NCI-H526 treated with DMSO at 0.1 percent for 48 hours (cell line): ENCODE measurements at places on chromosomes 13 and 19.

- DNase-seq = no peak
These were observed 80.0 kb downstream of the WDFY2 start for GRCh38 chr13:51663973-51664957.

DNA sequence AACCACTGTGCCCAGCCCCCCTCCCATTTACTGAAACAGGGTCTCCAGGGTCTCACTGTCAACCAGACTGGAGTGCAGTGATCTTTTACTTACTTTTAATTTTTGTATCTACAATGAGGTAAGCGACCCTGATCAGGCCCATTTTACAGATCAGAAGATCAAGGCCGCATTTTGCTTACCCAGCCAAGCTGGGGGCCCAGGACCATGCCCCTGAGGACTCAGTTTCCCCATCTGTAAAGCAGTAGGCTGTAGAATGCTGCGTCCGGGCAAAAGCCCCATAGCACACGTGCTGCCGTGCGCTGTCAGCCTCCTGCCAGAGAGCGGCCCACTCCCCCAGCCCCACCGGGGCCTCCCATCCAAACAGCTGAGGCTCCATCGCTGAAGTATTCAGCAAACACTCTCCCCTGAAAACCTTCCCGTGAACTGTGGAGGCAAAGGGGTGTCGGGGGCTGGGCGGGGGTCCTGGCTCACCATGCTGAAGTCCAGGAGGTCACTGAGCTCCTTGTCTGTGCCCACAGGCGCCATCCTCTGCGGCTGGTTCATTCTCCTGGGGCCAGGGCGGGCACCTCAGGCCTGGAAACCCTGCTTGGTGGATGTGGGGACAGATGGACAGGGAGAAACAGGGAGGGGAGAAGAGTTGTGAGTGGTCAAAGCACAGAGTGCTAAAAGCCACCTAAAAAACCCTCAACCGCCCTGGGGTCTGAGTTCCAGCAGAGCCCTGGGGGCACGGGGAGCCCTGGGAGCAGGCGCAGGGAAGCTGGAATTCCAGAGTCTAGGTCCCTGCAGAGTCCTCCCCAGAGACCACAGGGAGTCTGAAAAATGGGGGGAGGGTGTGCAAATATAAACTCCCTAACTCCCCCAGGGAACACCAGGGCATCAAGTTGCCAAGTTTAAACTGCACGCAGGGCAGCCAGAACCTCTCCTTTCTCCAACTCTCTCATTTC, 2.4 kb downstream of the TCF3 start:
- DNase-seq = no peak

- no peak for DNase-seq
These were observed 583 bp downstream of the TECR start for GRCh38 chr19:14530005-14530348.

GRCh38 chr13:49053215-49053614, 77.5 kb downstream of the FNDC3A start:
- no peak for DNase-seq

GRCh38 chr19:15555759-15556633, 47.7 kb downstream of the CYP4F22 start:
- peak; percentile 82 for DNase-seq

GRCh38 chr19:16890461-16891184, 1.8 kb downstream of the F2RL3 start:
- DNase-seq = no peak

- DNase-seq = no peak
These were observed 53.0 kb upstream of the TPM4 start for GRCh38 chr19:16023146-16023915.

- no peak for DNase-seq
These were observed 65.5 kb downstream of the RASL11A start for GRCh38 chr13:27336014-27336673.

DNA sequence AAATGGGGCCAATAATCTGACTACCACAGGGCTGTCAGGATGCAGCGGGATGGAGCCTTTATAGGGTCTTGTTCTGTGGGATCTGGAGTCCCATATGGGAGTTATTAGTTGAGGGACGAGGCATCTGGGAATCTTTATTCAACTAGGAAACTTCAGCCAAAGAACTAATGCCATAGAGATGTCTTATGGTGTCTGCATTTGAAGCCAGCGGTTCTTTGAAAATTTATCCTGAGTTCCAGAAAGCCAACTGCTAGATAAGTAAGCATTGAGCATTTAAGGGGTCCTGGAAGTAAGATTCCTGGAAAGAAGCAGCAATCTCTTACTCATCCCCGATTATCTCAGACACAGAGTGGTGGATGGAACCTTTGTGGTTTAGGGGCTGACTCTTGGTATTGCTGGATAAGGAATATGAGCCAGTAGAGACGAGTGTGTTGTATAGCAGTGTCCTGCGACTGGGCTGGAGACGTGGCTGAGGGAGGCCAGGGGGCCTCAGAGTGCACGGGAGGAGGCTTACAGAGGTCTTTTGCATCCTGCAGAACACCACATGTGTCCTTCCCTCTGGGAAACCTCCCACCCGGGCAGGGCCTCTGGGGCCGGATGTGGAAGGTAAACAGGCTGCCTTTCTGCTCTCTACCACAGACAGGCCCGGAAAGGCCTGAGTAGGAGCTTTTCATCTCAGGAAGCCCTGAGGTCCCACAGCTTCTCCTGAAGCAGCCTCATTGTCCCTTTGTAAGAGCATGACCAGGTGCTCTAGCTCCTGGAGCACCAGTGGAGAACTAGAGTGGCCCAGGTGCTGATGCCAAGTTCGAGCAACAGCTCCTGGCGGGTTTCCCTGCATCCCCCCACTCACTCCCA, 28.8 kb downstream of the ACTN4 start:
- no peak for DNase-seq

- peak; percentile 98 for DNase-seq
These were observed 14.6 kb upstream of the C13orf42 start for GRCh38 chr13:51125495-51126226.

DNA sequence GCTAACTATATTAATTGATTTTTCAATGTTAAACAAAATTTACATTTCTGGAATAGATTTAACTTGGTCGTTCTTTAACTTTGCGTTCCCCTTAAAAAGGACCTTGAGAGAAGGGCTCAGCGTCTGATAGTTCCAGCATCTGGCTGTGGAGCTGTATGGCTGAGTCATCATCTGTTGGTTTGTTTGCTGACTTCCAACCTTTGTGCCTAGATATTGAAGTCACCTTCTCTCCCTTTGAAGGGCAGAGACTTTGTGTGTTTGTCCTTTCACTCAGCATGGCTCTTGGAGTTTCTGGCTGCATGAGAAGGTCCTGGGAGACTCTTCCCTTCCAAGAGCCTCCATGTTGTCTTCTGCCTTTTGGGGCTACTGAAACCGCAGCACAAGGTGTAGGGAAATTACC, 16.6 kb upstream of the IRS2 start:
- no peak for DNase-seq

GRCh38 chr13:48235341-48236135, 2.5 kb downstream of the ITM2B start:
- DNase-seq = peak; percentile 70

- no peak for DNase-seq
These were observed 137.9 kb downstream of the RGCC start for GRCh38 chr13:41595298-41595697.

- peak; percentile 41 for DNase-seq
These were observed at the start of gene SSBP4 for GRCh38 chr19:18419195-18419698. TSS of gene SSBP4 (plus strand) at chr19:18419398. CDS start at chr19:18419649, 251 bp downstream.

DNA sequence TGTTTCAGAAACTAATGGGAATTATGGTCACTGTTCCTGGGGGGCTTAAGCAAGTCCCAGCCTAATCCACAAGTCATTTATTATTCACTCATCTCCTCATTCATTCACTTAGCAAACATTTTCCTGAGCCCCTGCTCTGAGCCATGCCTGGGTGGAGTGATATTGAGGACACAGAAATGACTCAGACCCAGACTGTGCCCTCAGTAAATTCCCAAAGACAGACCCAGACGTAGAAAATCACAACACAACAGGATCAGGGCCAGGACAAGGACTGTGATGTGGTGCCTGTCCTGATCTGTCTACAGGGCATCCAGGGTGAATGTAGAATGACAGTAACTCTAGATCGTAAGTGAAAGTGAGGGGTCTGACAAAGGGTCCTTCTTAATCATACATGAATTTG, 7.0 kb upstream of the SPACA6 start:
- no peak for DNase-seq

DNA sequence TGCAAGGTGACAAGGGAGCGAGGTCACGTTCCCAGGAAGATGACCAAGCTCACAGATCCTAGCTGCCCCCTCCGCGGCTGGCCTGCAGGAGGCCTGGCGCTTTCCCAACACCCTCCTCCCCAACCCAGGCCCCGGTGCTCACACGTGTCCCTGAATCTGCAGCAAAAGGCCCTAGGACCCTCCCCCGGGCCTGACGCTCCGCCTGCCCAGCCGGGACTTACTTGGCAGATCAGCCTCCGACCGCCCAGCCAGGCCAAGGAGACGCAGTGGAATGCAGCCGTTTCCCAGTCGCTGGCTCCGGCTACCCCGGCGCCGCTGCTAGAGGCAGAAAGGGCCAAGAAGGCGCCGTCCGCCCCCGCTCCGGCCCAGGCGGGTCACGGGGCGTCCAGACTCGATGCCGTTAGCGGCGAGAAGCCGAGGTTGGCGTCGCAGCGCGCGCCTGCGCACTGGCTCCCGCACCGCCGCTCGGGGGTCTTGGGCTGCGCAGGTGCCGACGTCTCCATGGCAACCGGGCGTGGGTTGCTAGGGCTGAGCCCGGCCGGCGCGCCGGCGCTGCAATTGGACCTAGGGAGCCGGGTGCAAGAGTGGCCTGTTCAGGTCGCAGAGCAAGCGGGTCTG, at the start of gene PNMA8A:
Gene PNMA8A, minus strand, starts transcription at position 448 of the 618 bp plus-strand sequence. CDS start 528 bp downstream, outside the sequence.
- DNase-seq = peak; percentile 79

DNA sequence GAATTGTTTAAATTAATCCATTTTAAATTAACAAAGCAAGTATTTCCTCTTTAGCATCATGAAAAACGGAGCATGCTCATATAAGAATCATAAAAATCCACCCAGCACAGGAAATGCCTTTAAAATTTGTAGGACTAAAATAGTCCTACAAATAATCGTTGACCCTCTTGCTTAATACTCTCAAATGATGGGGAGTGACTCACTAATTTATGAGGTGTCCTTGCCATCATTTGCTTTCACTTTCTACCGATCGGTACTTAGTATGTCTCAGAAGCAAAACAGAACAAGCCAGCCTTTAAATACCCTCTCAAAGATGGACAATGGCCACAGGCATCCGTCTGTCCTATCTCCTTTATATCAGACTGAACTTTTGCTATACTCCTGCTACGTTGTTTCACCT, 97.2 kb downstream of the SUCLA2 start:
- no peak for DNase-seq

- DNase-seq = no peak
These were observed 120.2 kb downstream of the URI1 start for GRCh38 chr19:30062065-30062906.

DNA sequence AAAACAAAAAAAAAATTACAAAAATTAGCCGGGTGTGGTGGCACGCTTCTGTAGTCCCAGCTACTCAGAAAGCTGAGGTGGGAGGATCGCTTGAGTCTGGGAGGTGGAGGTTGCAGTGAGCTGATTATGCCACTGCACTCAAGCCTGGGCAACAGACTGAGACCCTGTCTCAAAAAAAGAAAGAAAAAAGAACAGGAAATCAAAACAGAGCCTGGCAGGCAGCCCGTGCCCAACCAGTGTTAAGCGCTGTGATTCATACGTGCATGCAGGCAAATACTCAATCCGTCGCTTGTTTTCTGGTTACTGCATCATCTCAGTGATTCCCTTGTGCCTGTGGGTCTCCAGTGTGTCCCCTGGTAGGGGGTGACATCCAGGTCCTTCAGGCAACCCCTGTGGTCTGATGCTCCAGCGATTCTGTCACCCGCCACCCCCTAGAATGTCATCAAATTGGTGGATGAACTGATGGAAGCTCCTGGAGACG, 18.1 kb downstream of the DDX39A start:
- DNase-seq = no peak

GRCh38 chr19:4991538-4991937, 22.6 kb downstream of the KDM4B start:
- DNase-seq = no peak

DNA sequence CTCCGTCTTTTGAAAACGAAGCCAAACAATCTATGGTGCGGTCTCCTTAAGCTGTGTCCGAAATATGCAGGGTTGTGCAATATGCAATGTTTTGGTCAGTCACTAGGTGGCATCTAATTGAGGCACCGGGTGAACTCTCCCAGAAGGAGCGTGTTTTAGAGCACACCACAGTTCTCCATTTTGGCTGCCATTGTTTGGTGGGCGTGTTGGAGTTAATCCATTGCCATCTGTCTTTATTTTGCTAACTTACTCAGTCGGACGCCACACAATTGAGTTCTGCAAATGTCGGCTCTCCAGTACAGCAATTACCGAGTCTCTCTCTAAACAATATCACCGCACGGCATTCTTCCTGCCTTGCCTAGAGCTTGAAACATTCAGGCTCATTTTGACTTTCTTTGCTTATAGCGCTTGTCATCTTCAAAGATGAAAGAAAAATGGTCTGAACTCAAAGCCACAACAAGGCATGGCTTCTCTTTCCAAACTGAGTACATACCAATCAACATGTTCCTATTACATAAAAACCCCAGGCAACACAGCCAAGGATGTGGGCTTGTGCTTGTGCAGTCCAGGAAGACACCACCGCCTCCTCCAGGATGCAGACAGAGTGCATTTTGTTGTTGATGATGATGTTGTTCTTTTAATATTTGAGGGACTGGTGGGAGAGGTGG, 182.0 kb upstream of the SERP2 start:
- peak; percentile 31 for DNase-seq

- DNase-seq = no peak
These were observed 1288.9 kb upstream of the SLC10A2 start for GRCh38 chr13:104355041-104355670.

DNA sequence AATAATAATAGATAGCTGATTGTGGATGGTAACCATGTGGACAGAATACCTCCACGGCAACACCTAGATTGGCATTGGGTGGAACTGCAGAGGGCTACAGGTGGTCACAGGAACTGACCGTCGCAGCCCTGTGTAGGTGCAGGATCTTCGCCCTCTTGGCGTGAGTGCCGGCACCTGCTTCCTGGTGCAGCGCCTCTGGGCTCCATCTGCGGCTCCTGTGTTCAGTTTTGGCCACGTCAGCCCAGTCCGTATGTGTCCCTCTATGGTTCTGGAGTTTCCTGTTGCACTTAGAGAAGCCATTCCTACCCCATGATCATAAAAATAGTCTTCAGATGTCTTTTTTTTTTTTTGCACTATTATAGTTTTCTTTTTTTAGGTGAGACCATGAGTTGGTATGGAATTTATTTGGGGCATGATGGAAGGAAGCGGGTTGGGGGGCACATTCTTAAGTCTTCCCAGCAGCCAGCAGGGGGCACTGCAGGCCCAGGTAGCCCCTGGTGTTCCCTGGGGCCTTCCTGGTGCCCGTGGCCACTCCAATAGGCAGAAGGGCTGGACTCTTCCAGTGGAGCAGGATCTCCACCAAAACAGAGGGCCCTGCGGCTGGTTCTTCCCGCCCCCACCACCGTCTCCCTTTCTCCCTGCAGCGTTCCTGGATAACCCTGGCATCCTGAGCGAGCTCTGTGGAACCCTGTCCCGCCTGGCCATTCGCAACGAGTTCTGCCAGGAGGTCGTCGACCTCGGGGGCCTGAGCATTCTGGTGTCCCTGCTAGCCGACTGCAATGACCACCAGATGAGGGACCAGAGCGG, 10.1 kb upstream of the SLC25A42 start:
- DNase-seq = no peak

DNA sequence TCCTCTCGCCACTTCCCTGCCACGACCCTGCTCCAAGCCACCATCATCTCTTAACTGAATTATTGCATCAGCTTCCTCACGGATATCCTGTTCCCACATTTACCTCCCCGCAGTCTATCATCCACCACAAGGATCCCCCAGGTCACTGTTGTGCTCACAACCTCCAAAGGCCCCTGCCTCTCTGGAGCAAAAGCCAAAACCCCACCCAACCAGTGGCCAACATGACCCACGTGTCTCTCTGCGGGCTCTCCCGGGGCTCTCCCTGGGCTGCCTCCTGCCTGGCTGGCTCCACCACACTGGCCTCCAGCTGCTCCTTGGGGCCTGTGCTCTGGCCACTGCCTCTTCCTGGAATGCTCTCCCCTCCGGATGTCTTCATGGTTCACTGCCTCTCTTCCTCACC, 809.3 kb downstream of the UQCRFS1 start:
- DNase-seq = no peak
